ENCODE measurements at places on chromosomes 2 and 18.

- DNase-seq = no peak
Observed at GRCh38 chr2:42947809-42948600, 155.6 kb upstream of the HAAO start.

- DNase-seq = no peak
Observed at GRCh38 chr2:241636182-241637017, 558 bp downstream of the THAP4 start.

DNA sequence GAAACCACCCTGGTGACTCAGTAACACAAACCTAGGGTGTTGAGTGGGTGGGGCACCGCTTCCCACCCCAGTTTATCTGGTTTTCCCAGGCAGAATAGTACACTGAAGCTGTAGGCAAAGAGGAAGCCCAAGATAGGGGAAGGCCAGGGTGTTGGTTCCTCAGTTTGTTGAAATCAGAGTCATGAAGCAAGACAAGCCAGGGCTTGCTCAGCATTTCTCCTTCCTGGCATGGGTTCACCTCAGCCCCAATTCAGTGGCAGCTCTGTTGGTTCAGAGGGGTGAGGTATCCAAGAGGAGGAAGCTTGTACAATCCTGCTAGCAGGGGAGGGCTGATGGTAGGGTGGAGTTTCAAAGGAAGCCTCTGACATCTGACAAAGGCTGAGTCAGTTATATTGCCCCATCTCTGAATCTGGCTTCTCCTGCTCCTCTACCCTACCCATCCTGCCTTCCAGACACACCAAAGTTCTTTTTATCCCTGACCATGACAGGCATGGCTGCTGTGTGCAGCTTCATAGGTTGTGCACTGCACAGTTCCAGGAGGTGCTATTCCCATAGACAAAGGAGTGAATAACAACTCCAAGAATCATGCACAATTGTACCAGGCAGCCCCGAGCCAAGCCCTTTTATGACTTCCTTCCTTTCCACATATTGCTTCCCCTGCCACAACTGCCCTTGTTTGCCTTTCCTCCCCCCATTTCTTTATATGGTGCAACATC lies 24.9 kb upstream of the RAB10 start:
- DNase-seq = peak; percentile 69

- no peak for DNase-seq
Observed at GRCh38 chr2:60058781-60059180, 494.7 kb downstream of the BCL11A start.

DNA sequence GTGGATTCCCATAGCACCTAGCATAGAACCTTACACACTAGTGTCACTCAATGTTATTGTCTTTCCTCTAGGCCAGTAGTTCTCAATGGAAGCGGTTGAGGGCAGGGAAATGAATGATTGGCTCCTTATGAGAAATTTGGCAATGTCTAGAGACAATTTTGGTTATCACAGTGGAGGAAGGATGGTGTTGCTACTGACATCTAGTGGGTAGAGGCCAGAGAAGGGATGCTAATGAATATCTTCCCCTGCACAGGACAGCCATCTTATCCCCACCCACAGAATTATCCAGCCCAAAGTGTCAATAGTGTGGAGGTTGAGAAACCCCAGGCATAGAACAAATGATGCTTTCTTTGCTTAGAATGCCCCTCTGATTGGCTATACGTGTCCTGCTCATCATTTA lies 15.8 kb downstream of the C18orf63 start:
- DNase-seq = no peak
